Brain (organoid and tissue), 16 donors: ENCODE measurements at places on chromosomes 4 and X. TPM values are rescaled to one million over a fixed set of nuclear protein-coding genes. Genes with fewer than 3 reads are reported as not detected.

- DNase-seq = peak; percentile 10
Measured at GRCh38 chrX:132999209-132999608, 40.8 kb upstream of the HS6ST2 start.

PRRG3 gene
- 5.0 TPM for polyA plus RNA-seq

GRCh38 chrX:23246001-23246400 is 88.6 kb upstream of the PTCHD1 start:
- no peak for DNase-seq

LEF1 gene
- 6.8 TPM for polyA plus RNA-seq

DNA sequence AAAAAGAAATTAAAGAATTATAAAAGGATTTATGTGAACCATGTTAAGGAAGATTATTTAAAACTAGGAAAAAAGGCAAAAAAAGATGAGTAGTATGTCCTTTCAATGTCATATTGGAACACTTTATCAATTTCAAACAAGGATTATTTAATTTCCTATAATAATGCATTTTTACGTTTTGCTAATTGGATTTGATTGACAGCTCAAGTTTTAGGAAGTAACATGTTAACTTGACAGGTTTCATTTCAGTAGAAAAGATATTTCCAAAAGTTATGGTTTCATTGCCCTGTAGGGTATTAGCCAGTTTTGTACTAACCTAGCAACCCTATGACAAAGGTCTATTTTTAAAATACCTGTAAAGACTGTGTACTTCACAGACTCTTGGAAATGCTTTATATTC is 379.6 kb upstream of the ZFP42 start:
- no peak for DNase-seq

DNA sequence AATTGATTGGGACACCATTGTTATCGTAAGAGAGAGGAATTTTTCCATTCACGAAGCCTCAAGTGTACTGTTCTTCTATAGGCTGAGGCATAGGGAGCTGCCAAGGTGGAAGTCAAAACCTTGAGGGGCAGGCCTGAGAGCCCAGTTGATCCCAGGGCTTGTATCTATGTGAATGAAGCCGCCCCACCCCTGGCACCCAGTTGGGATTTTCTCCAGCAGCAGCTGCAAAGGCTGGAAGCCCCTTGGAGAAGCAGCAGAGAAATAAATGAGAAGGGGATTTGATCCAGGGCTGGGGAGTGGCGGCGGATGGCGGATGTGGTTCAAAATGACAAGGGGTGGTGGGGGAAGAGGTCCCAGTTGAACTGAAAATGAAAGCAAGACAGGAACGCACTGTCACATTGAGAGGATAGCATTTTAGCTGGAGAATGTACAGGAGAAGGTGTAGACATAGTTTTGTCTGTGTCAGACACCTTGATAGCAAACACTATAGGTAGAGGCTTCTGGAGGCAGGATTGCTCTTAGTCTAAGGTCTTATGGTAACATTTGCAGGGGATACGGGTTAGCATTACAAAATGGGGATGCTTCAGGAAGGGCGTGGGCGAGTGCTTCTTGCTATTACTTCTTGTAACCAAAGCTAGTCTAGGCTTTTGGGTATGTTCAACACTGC is 32.6 kb downstream of the DOCK11 start:
- DNase-seq = no peak

CYTL1 gene
- 1.8 TPM for polyA plus RNA-seq

DNA sequence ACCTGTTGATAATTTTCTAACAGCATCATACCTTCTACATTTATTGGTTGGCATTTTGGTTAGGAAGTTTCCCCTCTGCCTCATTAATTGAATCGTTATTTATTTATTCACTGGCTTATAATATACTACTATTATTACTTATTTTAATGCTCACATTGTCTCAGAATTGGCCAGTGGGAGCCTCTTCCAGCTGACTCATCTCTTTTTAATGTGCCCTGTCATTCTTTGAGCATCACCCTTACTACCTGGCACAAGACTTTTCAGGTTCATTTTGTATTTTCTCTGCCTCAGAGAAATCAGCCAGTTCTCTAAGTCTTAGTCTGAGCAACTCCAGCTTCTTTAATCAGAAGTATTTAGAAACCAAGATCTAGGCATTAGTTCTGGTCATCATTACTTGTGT is 60.3 kb upstream of the PRRG3 start:
- no peak for DNase-seq

DNA sequence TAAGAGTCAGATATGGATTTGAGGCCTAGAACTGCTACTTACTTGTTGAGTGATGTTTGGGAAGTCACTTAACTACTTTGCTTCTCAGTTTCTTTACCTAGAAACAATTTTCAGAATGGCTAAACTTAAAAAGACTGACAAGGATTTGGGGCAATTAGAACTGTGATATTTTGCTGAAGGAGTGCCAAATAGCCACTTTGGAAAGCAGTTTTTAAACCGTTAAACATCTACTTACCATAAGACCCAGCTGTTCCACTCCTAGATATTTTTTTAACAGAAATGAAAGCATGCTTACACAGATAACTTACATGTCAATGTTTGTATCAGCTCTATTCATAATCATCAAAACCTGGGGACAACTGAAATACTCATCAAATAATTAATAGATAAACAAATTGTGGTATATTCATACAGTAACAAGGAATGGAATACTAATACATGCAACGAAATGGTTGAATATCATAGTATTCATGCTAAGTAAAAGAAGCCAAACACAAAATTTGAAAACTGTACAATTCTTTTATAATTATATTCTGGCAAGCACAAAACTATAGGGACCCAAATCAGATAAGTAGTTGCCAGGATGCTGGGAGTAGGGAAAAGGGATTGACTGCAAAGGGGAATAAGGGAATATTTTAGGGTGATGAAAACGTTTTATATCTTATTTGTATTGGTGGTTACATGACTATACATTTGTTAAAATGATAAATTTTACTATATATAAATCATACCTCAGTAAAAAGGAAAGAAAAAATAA is 24.0 kb downstream of the RPA4 start:
- no peak for DNase-seq

DNA sequence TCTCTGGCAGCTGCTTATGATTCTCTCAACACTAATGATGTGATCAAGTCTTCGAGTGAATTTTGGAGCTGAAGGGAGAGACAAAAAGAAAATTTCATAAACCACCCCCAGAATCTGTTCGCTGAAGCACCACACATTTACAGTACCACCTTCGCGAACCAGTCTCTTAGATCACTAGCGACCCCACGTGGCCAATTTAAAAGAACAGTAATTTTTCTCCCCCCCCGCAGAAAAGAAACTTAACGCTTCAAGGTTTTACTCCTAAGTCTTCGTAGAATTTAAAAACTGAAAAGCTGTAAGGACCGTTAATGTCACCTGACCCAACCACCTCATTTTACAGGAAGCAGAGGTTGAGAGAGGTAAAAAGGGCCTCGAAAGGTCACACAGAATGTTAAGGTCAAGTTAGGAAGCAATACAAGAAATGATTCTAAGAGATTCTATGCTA is 187.5 kb downstream of the QDPR start:
- peak; percentile 85 for DNase-seq

SPCS3 gene
- 8.5 TPM for polyA plus RNA-seq
